Osteocyte (in vitro differentiated cells): ENCODE measurements at places on chromosomes 12 and 14. TPM values are rescaled to one million over a fixed set of nuclear protein-coding genes. Genes with fewer than 3 reads are reported as not detected.
A peak's percentile ranks its signal among the peaks of the same experiment; 100 is the strongest.

Gene RND1
- 0.89 and 1.0 TPM in 2 replicates for total RNA-seq

DNA sequence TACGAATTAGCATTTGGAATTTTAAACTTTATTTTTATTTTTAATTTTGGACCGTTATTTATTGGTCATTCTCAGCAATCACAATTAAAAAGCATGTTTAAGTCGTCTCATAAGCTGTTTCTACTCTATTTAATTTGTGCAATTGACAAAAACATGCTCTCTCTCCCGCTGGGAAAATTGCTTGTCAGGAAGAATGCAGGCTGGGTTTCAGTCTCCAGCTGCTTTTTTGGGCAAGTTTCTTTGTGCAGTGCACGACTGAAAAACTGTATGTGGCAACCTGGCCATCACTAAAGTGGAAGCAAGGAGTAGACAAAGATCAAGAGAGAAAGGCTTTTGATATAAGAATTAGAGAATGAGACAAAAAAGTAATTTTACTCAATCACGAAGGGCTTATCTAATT is 941.5 kb upstream of the MDGA2 start:
- no peak for DNase-seq

- DNase-seq = no peak
Observed at GRCh38 chr12:18165422-18165871, 75.5 kb upstream of the RERGL start.

DNA sequence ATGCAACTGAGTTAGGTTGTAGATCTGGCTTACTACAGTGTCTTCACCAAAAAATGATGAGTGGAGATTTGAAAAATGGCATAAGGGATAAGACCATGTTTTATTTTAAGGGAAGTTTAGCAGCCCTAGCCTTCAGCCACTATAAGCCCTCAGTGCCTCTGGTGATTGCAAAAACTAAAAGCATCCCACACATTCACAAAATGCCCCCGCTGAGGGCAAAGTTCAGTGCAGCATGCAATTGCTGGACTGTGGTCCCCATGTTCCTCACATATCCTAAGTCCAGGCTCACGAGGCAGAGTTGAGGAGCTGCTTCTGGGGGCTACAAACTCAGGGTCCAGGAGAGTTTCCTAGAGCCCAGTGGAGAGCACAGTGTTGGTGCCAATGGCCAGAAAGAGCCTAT is 29.6 kb upstream of the NCOR2 start:
- DNase-seq = no peak

DNA sequence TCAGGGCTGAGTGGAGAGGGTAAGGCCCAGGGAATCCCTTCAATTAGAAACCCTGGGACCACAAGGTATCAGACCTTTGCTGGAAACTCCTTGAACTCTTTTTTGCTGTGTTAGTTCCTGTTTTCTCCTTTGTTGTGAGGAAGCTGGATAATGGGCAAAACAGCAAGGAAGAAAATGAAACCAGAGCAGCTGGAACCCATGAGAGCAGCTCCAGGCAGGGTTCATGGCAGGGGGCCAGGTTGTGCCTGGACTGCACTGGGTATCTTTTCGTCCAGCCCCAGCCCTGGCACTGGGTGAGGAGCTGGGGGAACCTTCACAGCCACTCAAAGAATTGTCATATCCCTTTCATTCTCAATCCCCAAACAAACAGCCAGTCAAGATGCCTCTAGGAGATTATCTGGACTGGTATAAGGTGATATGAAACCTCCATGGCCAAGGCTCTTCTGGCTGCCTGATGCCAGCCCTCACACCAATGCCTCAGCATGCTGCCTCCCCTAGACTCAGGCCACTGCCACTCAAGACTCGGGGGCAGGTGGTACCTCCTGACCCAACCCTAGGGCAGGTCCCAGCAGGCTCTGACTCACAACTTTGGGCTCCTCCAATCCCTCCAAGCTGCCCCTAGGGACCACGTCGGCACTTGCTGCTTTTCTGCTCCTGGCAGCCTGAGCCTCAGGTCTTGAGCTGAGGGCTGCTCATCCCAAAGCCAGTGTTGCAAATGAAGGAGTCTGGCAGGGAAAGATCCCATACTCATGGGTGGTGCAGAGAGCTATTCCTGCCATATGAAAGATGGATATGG is 16.5 kb downstream of the FAM186B start:
- no peak for DNase-seq

Gene KRT85
- total RNA-seq = not detected in 2 replicates

- no peak for DNase-seq
Observed at GRCh38 chr12:68281322-68282077, 28.1 kb upstream of the IL22 start.

Gene CMKLR1
- total RNA-seq = 47.5 and 48.5 TPM in 2 replicates

GRCh38 chr14:85333313-85333712 is 196.6 kb upstream of the FLRT2 start:
- no peak for DNase-seq

DNA sequence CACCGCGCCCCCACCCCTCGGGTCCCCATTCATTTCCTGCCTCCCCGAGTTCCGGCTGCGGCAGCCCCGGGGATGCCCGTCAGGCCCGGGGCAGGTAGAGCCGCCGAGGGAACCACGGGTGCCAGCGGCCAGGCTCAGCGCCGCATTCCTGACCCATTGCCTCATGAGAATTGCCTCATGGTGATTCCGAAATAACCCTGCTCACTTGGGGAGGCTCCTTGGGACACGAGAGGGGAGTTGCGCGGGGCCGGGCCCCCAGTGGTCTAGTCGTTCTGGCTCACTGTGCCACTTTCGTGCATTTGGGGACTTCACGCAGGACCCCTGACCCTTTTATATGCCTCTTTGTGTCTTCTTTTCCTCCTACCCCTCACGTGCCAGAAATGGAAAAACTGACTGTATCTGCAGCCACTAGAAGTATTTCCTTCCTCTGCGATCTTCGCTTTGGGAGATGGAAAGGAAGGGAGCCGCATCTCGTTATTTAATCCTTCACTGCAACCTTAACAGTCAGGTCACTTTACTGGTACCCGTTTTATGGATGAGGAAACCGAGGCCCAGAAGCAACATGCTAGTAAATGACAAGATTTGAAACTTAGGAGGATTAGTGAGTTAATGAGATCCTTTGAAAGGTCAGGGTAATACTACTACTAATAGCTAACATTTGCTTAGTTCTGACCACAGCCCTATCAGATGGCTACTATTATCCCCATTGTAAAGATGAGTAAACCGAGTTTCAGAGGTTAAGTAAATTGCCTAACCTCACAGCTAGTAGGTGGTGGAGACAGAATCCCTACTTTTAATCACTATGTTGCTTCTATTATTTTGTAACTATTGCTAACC is 768 bp downstream of the PTPN11 start:
- peak; percentile 88 for DNase-seq

Gene SYNE3
- total RNA-seq = 105 and 114 TPM in 2 replicates

DNA sequence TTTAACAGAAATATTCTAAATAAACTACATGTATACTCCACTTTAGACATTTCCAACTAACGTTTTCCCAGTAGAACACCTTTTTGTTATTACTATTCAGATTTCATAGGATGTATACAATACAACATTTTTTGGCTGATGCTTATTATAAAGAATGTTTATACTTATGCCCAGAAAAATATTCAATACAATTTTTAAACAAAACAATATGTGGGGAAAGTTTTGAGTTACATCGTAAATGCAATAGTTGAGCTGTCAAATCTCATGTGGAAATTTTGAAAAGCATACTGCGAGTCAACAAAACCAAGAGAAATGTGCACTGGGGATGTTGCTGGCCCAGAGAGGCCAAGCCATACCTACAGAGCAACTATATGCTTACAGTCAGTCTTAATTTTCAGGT is 18.2 kb upstream of the MON2 start:
- DNase-seq = no peak

- DNase-seq = no peak
Observed at GRCh38 chr12:27822076-27822712, 42.2 kb upstream of the MANSC4 start.

- DNase-seq = no peak
Observed at GRCh38 chr12:14111230-14111865, 129.9 kb upstream of the GRIN2B start.

Gene MAPK1IP1L
- total RNA-seq = 85.7 and 102 TPM in 2 replicates
